Stimulated activated CD4-positive, alpha-beta T cell treated with anti-CD3 and anti-CD28 coated beads, TNF-alpha, amount 100 ng/mL, for 24 hours (primary cell): ENCODE measurements at places on chromosomes 12 and 14.
A peak's percentile ranks its signal among the peaks of the same experiment; 100 is the strongest.

GRCh38 chr14:31990183-31990857, 86.8 kb upstream of the ARHGAP5 start:
- no peak for DNase-seq

DNA sequence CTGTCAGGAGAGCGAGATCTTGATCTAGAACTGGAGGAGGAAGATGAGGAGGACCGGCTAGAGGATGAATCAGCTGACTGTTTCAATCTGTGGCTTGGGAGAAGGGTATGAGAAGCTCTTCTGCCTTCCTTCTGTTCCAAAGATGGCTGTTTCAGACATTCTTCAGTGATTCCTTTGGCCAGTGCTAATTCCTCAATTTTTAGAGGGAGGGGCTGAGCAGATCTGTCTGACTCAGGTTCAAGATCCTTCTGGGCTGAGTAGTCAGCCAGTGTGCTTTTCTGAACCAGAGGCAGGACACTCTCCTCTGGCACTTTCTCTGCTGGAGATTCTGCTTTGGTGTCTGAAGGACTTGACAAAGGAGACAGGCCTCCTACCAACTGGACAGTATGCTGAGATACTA, 15.2 kb downstream of the ACIN1 start:
- DNase-seq = no peak

- DNase-seq = no peak
Measured at GRCh38 chr12:70398002-70398401, 31.9 kb downstream of the KCNMB4 start.

DNA sequence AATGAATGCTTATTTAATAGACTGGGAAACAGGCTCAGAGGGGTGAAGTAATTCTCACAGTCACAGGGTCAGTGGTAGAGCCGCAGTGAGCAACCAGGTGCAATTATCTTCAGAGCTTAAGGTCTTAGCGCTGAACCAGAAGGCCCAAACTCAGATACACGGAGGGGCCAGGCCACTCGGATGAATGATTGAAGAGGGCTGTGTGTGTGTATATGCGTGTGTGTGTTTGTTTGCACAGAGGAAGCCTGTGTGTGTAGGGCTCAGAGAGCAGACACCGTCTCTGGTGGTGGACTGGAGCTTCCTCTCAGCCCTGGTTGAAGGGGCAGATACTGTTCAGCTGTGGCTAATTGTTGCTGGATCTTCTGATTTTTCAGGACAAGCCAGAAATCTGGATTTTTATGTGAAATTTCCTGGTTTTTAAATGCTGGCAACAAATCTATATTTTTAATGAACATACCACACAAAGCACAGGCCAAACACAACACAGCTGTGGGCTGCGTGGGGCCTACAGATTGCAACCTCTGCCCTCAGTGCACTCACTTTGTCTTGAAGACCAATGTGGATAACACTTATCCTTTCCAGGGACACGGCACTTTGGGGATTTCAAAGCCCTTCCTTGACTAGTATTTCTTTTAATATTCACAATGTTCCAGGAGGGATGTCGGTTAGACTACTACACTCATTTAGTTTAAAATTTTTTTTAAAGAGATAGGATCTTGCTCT, 94.5 kb upstream of the NRXN3 start:
- no peak for DNase-seq

DNA sequence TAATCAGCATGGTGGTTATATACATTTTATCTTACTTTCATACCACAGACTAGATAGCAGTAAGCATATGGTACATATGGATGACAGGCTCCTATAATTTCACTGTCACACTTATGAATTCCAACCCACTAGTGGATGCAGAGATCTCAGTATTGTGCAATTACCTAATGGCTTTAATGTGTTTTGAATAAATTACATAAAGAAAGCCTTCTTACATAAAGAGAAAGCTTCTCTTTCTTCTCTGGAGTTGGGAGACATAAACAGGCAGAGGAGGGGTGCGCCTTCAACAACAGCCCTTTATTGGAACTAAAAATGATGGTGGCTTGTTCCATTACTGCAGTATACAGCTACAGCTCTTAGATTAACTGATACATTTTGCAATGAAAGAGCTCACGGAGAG, 52.6 kb downstream of the SAV1 start:
- no peak for DNase-seq

- DNase-seq = no peak
Measured at GRCh38 chr14:80172375-80173051, 38.8 kb downstream of the DIO2 start.

- DNase-seq = peak; percentile 24
Measured at GRCh38 chr14:102437997-102438915, 71.3 kb downstream of the ANKRD9 start.

- no peak for DNase-seq
Measured at GRCh38 chr14:92453691-92454090, 59.9 kb upstream of the RIN3 start.

DNA sequence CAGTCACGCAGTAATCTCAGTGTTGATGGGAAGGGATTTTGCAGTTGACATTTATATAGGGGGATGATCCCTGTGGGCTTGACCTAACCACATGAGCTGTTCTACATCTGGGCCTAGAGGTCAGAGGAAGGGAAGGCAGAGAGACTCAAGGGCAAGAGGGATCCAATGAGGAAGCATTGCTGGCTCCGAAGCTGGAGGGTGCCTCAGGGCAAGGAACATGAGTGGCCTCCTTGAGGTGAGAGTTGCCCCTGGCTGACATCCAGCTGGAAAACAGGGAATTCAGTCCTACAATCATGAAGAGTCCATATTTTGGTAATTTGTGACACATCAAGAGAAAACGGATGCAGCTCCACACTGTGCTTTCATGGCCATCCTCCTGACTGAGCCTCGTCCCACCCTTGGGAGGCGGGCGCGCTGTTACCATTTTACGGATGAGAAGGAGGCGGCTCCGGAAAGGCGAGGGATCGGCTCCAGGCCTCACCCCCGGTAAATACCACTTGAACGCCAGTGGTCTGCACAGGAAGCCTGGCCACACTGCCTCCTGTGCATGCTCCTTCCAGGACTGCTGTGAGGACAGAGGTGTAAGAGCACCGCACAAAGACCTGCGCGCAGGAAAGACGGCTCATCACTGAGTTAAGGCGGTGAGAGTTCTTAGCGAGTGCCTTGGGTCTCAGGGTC, 18.5 kb upstream of the FKBP4 start:
- no peak for DNase-seq

DNA sequence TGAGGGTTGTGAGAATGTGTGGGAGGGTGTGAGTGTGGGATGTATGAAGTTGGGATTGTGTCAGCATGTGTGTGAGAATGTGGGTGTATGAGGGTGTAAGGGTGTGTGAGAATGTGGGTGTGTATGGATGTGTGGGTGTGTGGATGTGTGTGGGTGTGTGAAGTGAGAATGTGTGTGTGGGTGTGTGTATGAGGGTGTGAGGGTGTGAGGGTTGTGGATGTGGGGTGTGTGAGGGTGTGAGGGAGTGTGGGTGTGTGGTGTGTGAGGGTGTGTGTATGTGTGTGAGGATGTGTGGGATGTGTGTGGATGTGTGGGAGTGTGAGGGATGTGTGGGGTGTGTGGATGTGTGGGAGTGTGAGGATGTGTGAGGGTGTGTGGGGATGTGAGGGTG, 37.0 kb downstream of the TMEM121 start:
- no peak for DNase-seq

DNA sequence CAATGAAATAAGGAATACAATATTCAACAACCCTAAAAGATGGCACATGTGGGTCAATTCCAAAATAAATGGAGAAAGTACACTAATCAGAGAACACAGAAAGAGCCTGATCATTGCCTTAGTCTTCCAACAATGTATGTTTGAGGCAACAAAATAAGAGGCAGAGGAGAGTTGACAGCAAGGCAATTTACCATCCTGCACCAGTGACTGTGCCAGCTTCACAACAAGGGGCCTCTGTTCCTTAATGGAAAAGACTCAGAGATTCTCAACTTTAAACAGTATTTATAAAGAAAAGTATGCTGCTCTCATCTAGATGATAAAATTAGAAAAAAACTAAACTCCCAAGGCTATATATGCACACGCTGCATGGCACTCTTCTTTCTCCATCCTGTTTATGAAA, 25.9 kb downstream of the EPS8 start:
- no peak for DNase-seq

- no peak for DNase-seq
Measured at GRCh38 chr12:92445253-92446082, 257.3 kb upstream of the PLEKHG7 start.

DNA sequence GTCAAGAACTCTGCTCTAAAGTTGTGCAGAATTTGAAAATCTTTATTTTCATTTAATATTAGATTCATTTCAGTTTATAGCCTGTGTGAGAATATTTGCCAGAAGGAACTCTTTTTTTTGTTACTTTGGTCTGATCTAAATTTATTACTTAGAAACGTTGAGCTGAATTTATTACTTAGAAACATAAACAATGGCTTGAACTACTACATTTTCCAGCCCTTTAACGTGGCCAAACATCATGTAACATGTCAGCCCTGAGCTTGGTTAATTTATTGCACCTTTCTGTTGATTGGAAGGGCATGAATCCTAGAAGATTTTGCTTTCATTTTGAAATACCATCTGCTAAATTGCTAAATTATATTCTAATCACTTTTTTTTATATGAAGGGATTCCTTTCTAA, 241.4 kb downstream of the TMEM117 start:
- DNase-seq = no peak

- no peak for DNase-seq
Measured at GRCh38 chr14:100240668-100241032, 1.7 kb downstream of the YY1 start.

- DNase-seq = no peak
Measured at GRCh38 chr12:95774311-95775045, 16.1 kb downstream of the NTN4 start.
